ENCODE measurements at places on chromosomes 2 and 18. TPM values are rescaled to one million over a fixed set of nuclear protein-coding genes. Genes with fewer than 3 reads are reported as not detected.

DNA sequence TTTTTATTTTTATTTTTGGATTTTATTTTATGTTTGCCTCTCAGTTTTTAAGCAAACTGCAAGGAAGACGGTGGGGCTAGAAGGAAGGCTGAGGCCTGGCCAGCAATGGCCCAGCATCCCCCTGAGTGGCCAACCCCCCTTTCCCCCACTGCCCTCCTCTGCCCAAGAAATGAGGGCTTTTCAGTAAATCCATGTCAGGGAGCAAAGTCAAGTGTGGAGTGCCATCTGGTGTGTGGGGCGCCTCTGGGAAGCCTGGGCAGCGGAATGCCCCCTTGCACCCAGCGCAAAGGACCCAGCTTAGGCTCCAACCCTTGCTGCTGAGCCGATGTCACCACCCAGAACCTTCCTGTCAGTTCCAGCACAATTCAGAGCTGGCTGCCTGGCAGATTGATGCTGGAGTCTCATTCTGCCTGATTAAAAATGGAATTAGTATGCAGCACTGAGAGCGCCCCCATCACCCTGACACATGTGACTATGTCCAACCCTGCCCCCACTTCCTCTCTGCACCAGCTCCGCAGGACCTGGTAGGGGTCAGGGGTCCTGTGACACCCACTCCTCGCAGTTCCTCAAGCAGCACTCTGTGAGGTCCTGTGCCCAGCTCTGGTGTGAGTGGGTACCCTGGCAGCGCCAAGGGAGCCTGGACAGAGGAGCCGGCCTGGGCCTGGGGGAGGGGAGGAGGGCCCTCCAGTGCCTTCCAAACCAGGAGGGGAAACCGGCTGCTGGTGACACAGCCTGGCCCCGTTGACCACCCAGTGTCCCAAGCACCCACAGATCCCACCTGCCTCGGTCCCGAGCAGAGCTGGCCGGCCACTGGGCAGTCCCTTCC lies 9.2 kb upstream of the ALPP start:
- peak; percentile 54 for DNase-seq
- H3K36me3 ChIP-seq = no peaks in the 10 kb centered on the region
- no peaks in the 10 kb centered on the region for H3K4me1 ChIP-seq
- no peak overlapping the region for H3K4me3 ChIP-seq

GRCh38 chr2:230758566-230759480 lies 46.2 kb downstream of the CAB39 start:
- H3K27ac ChIP-seq = peak overlapping the region; percentile 48
- no peak overlapping the region for H3K4me3 ChIP-seq
- peaks cover 40% of the 10 kb centered on the region for H3K4me1 ChIP-seq
- H3K36me3 ChIP-seq = no peaks in the 10 kb centered on the region

DNA sequence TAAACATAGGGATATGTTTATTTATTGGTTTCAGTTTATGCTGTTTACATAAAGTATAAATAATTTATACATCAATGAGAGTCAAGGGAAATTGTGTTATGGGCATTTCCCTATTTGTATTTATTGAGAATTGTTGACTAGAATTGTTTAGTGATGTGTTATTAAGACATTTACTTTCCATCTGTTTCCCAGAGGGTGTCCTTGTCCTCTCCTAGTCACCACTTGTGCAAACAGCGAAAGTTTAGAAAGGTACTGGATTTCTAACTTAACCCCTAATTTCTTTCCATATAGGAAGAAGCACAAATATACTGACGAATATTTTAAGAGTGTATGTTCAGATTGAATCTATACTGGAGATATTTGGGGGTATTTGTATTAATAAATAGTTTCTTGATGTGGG lies 6.7 kb downstream of the UBE2E3 start:
- H3K27ac ChIP-seq = no peak overlapping the region
- H3K36me3 ChIP-seq = no peaks in the 10 kb centered on the region
- peaks cover 39% of the 10 kb centered on the region for H3K4me1 ChIP-seq

DNA sequence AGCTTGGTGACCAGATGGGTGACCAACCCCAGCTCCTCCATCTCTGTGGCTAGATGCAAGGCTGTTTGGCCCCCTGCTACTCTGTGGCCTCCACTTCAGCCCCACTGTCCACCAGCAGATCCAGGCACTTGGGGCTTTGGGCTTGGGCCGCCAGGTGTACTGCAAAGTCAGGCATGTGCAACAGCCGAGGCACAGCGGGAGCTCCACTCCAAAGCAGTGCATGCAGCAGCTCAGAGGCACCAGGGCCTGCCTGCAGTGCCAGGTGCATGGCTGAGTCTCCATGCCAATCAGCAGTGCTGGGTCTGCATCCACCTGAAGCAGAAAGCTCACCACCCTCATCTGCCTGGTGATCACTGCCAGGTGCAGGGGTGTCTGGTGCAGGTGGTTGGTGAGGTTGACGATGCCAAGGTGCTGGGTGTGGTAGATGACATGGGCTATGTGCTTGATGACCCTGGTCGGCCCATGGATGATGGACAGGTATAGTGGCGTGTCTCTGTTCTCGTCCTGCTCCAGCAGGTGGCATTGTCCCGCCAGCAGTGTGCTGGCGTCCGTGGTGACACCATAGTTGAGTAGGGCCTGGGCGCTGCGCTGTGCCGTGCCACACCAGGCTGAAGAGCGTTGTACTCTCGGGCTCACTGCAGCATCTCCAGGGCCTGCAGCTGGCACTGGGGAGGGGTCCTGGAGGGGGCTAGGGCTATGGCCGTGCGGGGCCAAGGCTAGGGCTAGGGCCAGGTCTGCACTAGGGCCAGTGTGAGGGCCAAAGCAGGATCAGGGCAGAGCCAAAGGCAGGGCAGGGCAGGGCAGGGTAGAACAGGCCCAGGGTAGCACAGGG lies 1.0 kb upstream of the ANKRD62 start:
- H3K27me3 ChIP-seq = no peaks in the 10 kb centered on the region
- peak; percentile 79 for DNase-seq
- H3K4me3 ChIP-seq = no peak overlapping the region
- no peaks in the 10 kb centered on the region for H3K4me1 ChIP-seq
- H3K27ac ChIP-seq = no peak overlapping the region
- no peaks in the 10 kb centered on the region for H3K36me3 ChIP-seq

DNA sequence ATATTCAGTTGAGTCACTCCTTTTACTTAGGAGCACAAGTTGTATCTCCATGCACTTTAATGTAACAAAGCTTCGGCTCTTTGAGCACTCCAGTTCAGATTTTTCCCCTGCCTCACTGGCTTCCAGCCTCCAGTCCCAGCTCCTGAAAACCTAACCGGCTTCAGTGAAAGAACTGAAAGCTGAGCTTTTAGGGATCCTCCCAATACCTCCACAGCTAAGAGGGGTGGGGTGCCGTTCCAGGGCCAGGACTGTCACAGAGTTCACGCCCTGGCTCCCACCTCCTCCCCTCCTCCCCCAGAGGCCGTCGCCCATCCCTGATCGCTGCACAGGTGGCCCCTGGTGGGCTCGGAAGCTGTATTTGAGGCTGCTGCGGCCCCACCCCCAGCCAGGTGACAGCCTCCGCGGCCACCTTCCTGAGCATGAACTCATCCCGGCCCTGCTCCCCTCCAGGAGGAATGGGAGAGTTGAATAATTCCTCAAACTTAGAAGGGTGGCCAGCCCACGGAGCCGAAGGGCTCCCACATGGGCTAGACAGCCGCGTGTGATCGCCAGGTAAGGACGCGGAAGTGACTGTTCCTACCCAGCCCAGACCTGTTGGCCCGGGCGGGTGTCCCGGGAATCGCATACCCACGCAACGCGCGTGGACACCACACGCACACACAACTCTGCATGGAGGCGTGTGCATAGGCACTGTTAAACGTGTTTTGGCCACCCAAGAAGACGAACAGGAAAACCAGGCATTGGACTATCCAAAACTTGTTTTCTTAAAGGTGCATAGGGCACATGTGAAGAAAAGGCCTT lies 1.8 kb downstream of the MYO5B start:
- DNase-seq = peak; percentile 57
- peaks cover 26% of the 10 kb centered on the region for H3K4me1 ChIP-seq
- peaks cover 11% of the 10 kb centered on the region for H3K27me3 ChIP-seq
- H3K4me3 ChIP-seq = peak overlapping the region; percentile 63
- no peak overlapping the region for H3K27ac ChIP-seq

DNA sequence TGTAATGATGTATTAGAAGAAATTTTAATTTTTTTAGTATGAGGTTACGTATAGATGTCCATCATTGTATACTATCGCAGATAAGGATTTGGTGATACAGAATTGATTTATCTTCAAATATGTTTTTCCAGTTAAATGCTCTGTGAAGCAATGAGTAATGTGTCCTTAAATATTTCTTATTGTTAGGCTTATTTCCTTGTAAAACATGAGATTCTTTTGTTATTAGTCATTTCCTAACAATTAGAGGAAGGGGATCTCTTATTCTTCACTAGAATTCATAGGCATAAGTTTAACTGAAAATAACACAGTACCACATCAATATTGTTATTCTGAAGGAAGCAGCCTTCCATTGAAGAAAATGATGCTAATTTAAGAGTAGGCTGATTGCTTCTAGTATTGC lies 15.5 kb upstream of the OTX1 start:
- H3K36me3 ChIP-seq = no peaks in the 10 kb centered on the region
- no peaks in the 10 kb centered on the region for H3K4me1 ChIP-seq
- no peak overlapping the region for H3K4me3 ChIP-seq
- DNase-seq = no peak

DNA sequence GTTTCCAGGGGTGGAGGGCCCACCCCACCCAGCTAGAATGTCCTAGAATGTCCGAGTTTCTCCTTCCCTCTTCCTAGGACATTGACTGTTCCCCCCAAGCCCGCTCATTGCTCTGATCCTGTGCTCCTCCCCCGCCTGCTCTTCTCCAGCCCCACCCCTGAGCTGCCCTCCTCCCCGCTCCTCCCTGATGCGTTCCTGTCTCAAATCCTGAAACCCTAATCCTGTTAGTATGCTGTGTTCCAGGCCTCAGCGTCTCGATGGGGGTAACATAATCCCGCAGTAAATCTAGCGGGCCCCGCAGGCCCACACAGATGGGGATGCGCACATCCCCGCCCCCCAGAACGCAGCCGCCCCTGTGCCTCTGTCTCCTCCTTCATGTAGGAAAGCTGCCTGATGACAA lies 51.3 kb downstream of the NRP2 start:
- peaks cover 10% of the 10 kb centered on the region for H3K4me1 ChIP-seq
- peak; percentile 52 for DNase-seq
- peak overlapping the region; percentile 37 for H3K27ac ChIP-seq
- no peaks in the 10 kb centered on the region for H3K36me3 ChIP-seq
- no peak overlapping the region for H3K4me3 ChIP-seq

DNA sequence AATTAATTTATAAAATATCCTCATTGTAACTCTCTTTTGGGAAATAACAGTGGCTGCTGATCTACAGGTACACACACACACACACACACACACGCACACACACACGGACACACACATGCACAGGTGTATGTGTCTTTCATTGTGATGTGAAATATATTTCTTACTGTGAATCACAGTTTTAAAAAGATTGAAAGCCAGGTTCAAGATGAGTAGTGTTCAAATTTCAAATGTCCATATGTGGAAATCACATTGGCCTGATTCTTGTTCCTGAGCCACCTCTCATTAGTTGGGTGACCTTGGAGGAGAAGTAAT lies 372.4 kb downstream of the ALK start:
- H3K27me3 ChIP-seq = no peaks in the 10 kb centered on the region
- no peak overlapping the region for H3K4me3 ChIP-seq
- no peaks in the 10 kb centered on the region for H3K36me3 ChIP-seq

The C1GALT1C1L gene
- not detected for total RNA-seq

The ALLC gene
- total RNA-seq = not detected

- no peak for DNase-seq
- H3K27me3 ChIP-seq = no peaks in the 10 kb centered on the region
- H3K27ac ChIP-seq = no peak overlapping the region
- H3K4me1 ChIP-seq = no peaks in the 10 kb centered on the region
- H3K4me3 ChIP-seq = no peak overlapping the region
- no peaks in the 10 kb centered on the region for H3K36me3 ChIP-seq
Measured at GRCh38 chr18:67376372-67376771, 140.1 kb downstream of the DSEL start.

- H3K27ac ChIP-seq = no peak overlapping the region
- DNase-seq = no peak
- no peaks in the 10 kb centered on the region for H3K4me1 ChIP-seq
- H3K36me3 ChIP-seq = no peaks in the 10 kb centered on the region
- no peaks in the 10 kb centered on the region for H3K27me3 ChIP-seq
Measured at GRCh38 chr2:208479342-208479741, 72.8 kb downstream of the PTH2R start.

- peaks cover 6% of the 10 kb centered on the region for H3K4me1 ChIP-seq
- no peak for DNase-seq
- no peaks in the 10 kb centered on the region for H3K36me3 ChIP-seq
- H3K27me3 ChIP-seq = no peaks in the 10 kb centered on the region
- H3K4me3 ChIP-seq = no peak overlapping the region
- H3K27ac ChIP-seq = no peak overlapping the region
Measured at GRCh38 chr18:1015777-1016176, 111.1 kb downstream of the ADCYAP1 start.

The MAT2A gene
- 108 TPM for total RNA-seq

GRCh38 chr18:5571666-5572065 lies 27.9 kb upstream of the EPB41L3 start:
- H3K4me3 ChIP-seq = no peak overlapping the region
- no peak for DNase-seq
- no peaks in the 10 kb centered on the region for H3K27me3 ChIP-seq
- no peak overlapping the region for H3K27ac ChIP-seq

The MTX2 gene
- 20.2 TPM for total RNA-seq

GRCh38 chr18:22551536-22552151 lies 133.9 kb upstream of the CTAGE1 start:
- no peaks in the 10 kb centered on the region for H3K27me3 ChIP-seq
- DNase-seq = no peak
- peaks cover 1% of the 10 kb centered on the region for H3K4me1 ChIP-seq

- no peak for DNase-seq
- no peaks in the 10 kb centered on the region for H3K27me3 ChIP-seq
- no peaks in the 10 kb centered on the region for H3K36me3 ChIP-seq
- peaks cover 28% of the 10 kb centered on the region for H3K4me1 ChIP-seq
- H3K4me3 ChIP-seq = no peak overlapping the region
- no peak overlapping the region for H3K27ac ChIP-seq
Measured at GRCh38 chr18:49250816-49251388, 209.5 kb downstream of the DYM start.

GRCh38 chr2:191746346-191747169 lies 68.6 kb downstream of the NABP1 start:
- H3K27ac ChIP-seq = no peak overlapping the region
- no peak overlapping the region for H3K4me3 ChIP-seq
- DNase-seq = no peak
- H3K27me3 ChIP-seq = no peaks in the 10 kb centered on the region
- no peaks in the 10 kb centered on the region for H3K4me1 ChIP-seq

DNA sequence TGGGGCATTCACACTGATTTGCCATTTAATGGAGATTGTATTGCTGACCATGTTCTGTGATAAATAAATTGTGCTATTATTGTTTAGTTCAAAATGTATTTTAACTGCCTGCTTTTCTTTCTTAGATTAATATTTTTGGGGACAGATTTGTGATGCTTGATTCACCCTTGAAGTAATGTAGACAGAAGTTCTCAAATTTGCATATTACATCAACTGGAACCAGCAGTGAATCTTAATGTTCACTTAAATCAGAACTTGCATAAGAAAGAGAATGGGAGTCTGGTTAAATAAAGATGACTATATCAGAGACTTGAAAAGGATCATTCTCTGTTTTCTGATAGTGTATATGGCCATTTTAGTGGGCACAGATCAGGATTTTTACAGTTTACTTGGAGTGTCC lies 1.8 kb downstream of the DNAJC10 start:
- H3K27ac ChIP-seq = no peak overlapping the region
- peaks cover 4% of the 10 kb centered on the region for H3K36me3 ChIP-seq
- H3K4me1 ChIP-seq = peaks cover 8% of the 10 kb centered on the region
- H3K4me3 ChIP-seq = no peak overlapping the region

All from upper lobe of left lung (tissue), 6 donors.